ENCODE measurements at places on chromosomes 12 and 14.

DNA sequence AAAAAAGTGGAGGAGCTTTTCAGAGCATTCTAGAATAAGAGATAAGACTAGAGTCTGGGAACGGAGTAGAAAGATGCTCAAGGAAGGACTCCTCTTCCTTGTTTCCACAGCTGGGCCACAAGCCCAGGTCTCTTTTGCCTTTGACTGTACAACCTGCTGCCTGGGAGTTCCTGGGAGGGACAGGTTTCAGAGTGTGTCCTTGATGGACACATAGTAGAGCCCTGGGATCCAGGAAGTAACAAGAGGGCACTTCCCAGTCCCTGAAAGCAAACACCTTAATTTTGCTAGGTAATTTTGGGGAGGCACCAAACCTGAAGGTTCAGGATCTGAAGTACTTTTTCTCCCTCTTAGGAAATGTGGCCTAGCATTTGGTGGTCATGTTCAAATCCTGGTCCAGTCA, 44.4 kb downstream of the CHST11 start:
- no peak for DNase-seq

DNA sequence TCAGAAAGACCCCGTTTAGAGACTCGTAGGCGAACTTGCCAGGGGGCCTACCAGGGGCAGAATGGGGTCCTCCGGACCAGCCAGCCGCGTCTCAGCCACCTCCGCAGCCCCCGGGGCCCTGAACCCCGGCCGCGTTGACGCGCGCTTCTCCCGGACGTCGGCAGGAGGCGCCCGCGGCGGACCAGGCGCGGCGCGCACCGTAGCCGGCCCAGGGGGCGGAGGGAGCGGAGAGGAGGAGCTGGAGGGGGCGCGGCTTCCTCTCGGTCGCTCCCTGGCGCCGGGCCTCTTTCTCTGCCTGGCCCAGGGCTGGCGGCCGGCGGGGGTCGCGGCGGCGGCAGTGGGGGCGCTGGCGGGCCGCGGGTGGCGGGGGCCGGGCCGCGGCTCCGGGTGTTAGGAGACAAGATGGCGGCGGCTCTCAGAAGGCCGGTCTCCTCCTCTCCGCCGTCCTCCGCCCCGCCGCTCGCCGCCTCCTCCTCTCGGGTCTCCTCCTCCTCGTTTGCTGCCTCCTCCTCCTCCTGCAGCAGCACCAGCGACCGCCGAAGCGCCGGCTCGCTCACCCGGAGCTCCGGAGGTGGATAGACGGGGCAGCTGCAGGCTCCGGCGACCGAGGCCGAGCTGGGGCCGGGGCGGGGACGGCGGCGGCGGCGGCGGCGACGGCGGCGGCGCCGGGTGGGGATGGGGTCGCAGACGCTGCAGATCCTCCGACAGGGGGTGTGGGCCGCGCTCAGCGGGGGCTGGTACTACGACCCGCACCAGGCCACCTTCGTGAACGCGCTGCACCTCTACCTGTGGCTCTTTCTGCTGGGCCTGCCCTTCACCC, at the start of gene PCNX1:
PCNX1 (plus strand) TSS at position 284 of the 820 bp plus-strand sequence; CDS start at position 676, 392 bp downstream.
- peak; percentile 95 for DNase-seq

GRCh38 chr12:19227190-19227879, 97.8 kb downstream of the PLEKHA5 start:
- no peak for DNase-seq

DNA sequence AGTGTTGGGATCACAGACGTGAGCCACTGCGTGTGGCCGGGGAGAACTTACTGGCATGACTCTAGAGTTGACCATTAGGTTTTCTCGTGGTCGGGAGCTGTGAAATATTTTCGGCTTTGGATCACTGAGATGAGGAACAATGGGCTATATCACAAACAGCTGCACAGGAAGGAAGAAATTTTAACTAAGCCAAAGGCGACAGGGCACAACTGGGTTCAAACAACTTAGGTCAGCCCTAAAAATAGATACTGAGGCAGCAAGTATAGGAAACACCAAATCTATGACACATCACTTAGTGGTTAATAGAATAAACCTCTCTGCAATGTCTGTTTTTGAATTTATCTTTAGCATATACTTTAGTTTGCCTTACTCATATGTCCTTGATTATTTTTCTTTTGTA, 162.9 kb downstream of the LRIG3 start:
- no peak for DNase-seq

DNA sequence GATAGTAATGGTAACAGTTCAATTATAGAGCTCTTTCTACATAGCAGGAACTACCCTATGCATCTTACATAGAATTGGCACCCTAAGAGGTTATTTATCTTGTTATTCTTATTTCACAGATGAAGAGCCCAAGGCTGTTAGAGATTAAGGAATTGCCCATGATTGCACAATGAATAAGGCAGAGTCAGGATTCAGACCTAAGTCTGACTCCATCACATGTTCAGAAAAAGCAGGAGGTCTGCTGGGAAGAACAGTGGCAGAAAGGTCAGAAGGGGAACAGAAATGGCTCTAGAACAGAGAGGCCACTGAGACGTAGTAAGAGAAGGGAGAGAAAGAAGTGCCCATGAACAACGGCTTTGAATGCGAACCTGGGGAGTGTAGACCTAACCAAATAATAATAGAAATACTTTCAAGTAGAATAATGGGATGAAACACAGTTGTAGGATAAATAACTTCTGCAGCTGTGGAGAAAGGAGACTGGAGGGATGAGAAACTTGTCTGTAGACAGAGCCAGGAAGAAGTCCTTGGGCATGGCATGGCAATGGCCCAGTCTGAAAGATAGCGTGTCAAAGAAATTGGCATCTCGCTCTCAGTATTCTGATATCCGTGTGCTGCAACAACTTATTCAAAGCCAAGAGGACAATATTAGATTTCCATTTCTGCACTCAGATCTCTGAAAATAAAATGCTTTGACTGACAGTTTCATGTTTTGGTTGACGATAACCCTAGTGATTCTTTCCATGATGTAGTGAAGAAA, 17.6 kb downstream of the MYBPC1 start:
- no peak for DNase-seq
